GM23248 (cell line): ENCODE measurements at places on chromosomes 3 and 15.

- DNase-seq = peak; percentile 40
Observed at GRCh38 chr3:55626279-55626665, 139.2 kb upstream of the WNT5A start.

- no peak for DNase-seq
Observed at GRCh38 chr3:185316740-185317412, 46.1 kb upstream of the MAP3K13 start.

DNA sequence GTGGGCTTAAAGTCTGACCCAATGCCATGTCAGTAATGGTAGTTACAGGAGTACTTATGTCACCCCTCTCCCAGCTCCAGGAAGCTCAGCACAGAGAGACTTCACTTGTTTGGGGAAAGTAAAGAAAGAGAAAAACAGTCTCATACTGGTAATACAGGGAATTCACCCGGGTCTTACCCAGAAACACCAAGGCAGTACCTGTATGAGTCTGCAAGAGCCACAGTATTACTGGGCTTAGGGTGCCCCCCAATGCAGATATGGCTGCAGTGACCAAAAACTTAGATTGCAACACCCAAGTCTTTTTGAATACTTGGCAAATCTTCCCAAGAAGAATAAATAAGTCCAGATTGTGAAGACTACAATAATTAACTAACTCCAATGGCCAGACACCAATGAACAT is 622.1 kb downstream of the IGSF11 start:
- no peak for DNase-seq

- no peak for DNase-seq
Observed at GRCh38 chr3:100563652-100564211, 45.7 kb upstream of the ADGRG7 start.

DNA sequence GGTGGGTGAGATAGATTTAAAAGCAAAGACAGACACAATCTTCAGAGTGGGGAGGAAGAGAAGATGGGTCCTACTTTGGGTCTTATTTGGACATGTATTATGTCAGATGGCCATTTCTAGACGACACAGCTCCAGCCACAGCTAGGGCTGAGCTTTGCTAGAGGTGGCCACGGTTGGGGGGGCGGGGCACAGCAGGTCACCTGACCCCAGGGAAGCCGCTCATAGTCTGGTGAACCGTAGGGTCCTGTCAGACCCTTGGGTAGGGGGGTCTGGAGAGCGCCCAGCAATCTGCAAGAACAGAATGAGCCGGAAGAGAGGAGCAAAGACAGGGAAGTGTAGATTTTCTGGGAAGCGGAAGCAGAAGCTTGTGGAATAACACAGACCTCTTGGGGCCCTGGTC is 6.6 kb downstream of the EPB42 start:
- DNase-seq = no peak

DNA sequence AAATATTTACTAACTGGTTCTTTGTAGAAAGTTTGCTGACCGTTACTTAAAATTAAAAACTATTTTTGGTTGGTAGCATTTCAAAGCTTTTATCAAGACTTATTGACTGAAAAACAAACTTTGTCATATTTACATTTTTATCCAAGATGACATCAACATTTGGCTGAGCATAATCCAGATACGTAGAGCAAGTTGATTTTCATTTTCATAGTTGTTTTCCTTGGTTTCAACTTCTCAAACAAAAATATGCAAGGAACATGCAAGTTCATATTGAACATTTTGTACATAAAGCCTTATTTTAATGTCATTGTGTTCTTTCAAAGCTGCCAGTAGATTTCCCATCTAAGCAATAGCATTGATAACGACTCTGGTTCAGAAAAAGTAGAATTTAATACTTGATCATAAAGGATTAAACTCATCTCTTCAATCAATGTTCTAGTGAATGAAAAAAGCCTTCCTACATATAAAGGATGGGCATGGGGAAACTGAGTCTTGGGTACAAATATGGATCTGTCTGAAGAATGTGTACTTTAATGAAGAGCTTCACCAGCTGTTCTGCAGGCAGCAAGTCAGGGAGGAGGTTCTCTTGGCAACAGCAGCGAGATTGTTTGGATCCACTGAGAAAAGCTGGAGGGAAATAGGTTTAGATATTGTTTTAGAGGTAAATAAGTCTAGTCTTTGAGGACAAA is 5.6 kb downstream of the RAB8B start:
- no peak for DNase-seq

GRCh38 chr15:57005244-57005643 is 86.8 kb downstream of the TCF12 start:
- DNase-seq = no peak

DNA sequence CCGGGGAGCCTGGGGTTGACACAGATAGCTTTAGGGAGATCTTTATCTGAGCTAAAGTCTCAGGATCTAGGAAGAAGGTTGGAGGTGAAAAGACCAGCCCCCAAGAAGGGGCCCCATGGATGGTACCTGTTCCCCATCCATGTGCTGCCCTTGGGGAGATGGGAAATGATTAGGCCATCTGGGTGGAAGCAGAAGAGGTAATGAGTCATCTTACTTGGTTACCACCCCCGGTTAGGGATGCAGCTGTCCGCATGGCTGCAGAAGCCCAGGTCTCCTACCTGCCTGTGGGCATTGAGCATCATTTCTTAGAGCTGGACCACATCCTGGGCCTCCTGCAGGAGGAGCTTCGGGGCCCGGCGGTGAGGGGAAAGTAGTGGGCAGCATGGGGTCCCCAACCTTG is 3.1 kb upstream of the CPLX3 start:
- no peak for DNase-seq

DNA sequence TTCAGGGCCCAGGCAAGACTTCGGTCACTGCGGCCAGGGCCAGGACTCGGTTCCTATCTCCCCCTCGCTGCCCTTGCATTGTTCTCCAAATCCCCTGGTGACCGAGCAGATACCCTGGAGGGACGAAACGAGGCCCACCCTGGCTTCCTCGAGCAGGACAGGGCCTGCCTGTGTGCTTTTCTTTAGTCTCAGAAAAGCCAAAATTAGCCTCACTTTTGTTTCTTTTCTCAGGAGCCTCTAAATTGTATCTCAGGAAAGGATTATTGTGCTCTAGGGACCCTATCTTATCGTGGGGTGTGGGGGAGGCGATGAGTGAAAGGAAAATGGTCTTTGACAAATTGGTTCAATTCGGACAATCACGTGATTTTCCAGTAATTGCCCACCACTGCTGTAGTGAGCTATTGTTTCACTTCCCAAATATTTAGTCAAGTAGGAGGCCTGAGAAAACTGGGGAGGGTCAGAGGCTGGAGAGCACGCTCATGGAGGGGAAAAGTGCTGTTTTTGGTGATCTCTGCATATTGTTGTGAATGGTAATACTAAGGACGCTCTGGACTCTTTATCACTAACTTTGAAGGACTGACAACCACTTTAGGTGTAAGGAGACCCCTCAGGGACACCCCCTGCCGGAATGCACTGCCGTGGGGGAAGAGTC is 61.6 kb downstream of the TMEM44 start:
- no peak for DNase-seq

DNA sequence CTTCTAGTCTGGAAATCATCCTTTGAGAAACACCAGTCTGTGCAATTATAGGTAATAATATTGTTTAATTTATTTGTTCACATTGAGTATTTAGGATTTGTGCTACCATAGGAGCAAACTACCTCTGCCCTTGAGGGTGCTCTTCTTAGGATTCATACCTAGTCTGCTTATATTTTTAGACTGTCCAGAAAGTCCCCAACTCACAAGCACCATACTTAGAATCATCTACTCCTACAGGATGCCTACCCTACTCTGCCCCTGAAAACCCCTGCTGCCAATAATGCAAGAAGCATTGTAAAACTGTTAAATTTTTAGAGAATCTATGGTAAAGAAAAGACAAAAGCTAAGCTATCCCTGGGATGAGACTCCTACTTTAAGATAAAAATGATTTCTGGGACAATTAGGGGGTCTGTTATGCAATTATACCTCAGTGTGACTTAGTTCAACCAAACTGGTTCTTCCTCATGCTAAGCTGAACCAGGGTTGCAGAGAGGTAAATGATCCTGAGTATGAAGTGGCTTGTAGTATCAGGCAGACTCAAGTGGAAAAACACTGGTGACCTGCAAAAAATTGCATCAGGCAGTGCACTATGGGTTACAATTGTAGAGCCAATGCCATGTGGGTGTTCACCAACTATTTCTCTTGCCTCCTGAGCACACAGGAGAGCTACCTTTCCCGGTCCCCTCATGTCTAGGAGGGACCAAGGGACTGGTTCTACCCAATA is 133.3 kb downstream of the TNIK start:
- DNase-seq = no peak

DNA sequence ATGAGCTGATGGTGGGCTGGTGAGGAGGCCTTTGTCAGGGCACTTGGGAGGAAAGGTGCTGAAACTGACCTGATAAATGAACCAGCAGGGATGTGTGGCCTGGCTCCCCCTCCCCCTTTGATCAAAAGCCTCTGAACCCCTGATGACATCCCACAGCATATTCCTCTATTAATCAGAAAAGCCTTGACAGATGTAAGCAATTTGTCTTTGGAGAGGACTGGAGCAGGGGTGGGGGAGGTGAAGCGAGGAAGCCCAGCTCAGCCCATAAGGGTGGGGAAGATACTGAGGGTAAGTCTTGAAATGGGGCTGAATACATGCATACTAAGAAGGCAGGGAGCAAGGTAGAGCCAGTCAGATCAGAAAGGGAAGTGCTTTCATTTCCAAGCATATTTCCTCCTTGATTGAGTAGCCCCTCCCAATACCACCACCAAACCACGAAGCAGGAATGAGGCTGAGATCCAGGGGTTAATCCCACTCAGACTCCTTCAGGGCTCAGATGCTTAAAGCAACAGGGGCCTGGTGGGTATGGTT is 34.7 kb upstream of the MRPS22 start:
- DNase-seq = no peak

GRCh38 chr3:150511122-150511821 is 35.0 kb downstream of the SERP1 start:
- no peak for DNase-seq

- no peak for DNase-seq
Observed at GRCh38 chr15:64048781-64049460, 2.6 kb upstream of the DAPK2 start.

- peak; percentile 84 for DNase-seq
Observed at GRCh38 chr3:155805802-155806618, at the start of gene C3orf33. Gene C3orf33, minus strand, starts transcription at chr3:155806278. Its CDS starts 26 bp downstream, at chr3:155806252.

- no peak for DNase-seq
Observed at GRCh38 chr3:55497250-55497649, 10.1 kb upstream of the WNT5A start.

- DNase-seq = no peak
Observed at GRCh38 chr3:194163697-194164096, 27.7 kb downstream of the HES1 start.

GRCh38 chr3:126081618-126082361 is 2.1 kb downstream of the SLC41A3 start:
- DNase-seq = peak; percentile 75

- no peak for DNase-seq
Observed at GRCh38 chr3:169356284-169356955, 307.1 kb downstream of the MECOM start.

GRCh38 chr15:82647835-82648256 is 683 bp upstream of the CPEB1 start:
- no peak for DNase-seq

DNA sequence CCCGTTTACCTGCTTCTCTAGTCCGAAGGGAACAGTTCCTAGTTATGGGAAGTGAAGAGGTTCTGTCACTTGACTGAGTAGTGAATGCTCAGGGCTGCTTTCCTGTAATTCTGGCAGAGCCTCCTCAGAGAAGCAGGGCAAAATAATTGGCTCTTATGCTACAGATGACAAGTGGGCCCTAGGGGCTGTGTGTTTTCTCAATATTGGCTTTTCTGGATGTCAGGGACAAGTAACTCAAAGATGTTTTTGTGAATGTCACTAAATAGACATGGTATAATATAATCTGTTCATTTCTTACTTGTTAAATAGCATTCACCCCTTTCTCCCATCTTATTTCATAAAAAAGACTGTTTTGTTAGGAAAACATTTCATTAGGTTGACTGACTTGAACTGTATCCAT is 40.1 kb downstream of the SGO1 start:
- no peak for DNase-seq

DNA sequence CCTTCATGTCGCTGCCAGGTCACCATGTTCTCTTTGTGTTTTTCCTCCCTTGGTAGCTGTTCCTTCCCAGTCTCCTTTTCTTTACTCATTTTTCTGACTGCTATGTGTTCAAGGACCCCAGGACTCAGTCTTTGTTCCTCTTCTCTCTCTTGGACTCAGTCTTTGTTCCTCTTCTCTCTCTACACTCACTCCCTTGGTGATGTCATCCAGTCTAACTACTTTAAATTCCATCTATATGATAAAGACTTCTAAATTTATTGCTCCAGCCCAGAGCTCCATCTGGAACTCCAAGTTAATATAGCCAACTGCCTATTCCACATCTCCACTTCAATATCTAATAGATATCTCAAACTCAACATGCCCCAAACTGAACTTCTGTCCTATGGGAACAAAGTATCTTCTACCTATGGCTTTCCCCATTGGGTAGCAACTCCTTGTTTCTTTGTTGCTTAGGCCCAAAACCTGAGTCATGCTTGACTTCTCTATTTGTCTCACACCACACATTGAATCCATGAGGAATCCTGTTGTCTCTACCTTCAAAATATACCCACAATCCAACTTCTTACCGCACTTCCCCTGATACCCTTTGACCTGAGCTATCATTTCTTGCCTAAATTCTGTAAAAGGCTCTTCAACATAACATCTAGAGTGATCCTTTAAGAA is 4.9 kb upstream of the DYNC1LI1 start:
- DNase-seq = peak; percentile 67

- DNase-seq = no peak
Observed at GRCh38 chr3:9770276-9770812, 597 bp upstream of the CAMK1 start.

DNA sequence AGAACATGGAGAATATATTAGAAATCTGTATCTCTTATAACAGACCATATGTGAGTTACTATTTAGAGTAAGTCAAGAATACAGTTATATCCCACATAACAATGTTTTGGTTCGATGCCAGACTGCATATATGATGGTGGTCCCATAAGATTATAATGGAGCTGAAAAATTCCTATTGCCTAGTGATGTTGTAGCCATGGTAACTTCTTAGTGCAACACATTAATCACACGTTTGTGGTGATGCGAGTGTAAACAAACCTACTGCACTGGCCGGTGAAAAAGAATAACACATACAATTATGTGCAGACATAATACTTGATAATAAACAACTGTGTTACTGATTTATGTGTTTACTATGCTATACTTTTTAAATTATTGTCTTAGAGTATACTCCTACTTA is 69.8 kb upstream of the MNS1 start:
- DNase-seq = no peak

DNA sequence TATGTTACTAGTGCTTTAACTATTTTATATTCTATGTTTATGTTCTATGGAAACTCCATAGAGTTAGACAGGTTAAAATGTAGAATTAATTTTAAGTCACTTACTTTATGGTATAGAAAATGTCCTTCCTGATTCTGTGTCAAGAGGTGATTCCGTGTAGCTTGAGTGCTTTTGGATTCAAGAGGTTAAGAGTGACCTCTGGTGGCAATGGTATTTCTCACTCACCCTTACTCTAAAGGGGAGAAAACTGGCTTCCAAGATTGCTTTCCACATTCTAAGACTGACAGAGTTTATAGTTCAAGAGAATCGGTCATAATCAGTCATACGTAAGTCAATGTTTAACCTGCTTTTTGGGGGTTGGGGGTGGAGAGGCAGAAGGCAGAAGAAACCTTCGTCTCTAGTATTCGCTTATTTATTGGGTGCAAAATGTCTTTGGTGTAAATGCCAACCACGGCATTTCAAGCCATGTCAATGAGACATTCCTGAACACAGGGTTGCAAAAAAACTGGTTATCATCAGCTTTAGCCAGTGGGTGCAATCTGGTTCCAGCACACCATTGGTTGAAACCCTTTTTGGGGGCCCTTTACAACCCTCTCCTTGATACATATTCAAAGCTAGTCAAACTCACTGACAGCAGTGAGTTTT is 92.0 kb upstream of the VGLL3 start:
- peak; percentile 82 for DNase-seq
